ENCODE measurements at places on chromosomes 2 and 18.

GRCh38 chr2:113088213-113088992 lies 20.6 kb downstream of the IL1F10 start:
- no peak for DNase-seq

- no peak for DNase-seq
Observed at GRCh38 chr18:58682429-58683069, 11.3 kb downstream of the MALT1 start.

- no peak for DNase-seq
Observed at GRCh38 chr18:61400716-61401115, 67.5 kb downstream of the CDH20 start.

- DNase-seq, result no peak
Observed at GRCh38 chr2:195470622-195471021, 186.4 kb upstream of the SLC39A10 start.

- no peak for DNase-seq
Observed at GRCh38 chr2:104213758-104214157, 640.2 kb upstream of the POU3F3 start.

DNA sequence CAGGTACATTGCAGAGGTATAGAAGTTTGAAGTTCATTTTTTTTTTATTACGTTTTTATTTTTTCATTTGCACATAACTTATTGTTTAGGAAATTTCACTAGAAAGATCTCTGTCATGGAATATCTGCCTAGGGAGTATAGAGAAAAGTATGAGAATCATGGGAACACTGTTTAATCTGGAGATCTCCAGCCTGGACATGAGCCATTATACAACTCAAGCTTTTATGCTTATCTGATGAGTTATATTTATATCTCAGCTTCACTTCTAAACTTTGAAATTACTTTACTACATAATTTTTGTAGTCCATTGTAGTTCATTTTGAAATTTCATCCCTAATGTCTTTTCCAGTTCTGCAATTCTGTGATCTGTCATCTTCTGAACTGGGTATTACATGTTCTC lies 515.6 kb downstream of the ERBB4 start:
- no peak for DNase-seq

GRCh38 chr2:190792956-190793888 lies 87.4 kb upstream of the GLS start:
- no peak for DNase-seq

DNA sequence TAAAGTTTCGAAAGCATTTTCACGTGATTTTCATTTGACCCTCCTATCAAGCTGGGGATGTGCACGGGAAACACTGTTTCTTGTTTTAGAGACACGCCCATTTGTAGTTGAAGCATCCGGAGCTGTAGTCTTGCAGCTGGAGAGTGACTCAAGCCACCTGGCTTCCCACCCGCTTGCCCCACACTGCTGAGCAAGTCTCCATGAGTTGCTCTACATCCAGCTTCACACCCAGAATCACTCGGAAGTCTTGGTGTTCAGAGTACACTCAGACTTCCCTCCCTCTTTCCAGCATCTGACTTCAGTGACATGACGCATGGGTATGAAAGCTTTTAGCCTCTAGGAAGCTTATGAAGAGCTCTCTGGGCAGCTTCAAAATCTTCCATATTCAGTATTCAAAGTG lies 262.4 kb downstream of the NBAS start:
- DNase-seq, result no peak

- no peak for DNase-seq
Observed at GRCh38 chr2:238642973-238643372, 204.9 kb upstream of the TWIST2 start.

- no peak for DNase-seq
Observed at GRCh38 chr18:67072791-67073190, 443.7 kb downstream of the DSEL start.

All from dorsolateral prefrontal cortex (tissue), 122 donors.